ENCODE measurements at places on chromosomes 16 and 17. TPM values are rescaled to one million over a fixed set of nuclear protein-coding genes. Genes with fewer than 3 reads are reported as not detected.

The HOXB3 gene
- polyA plus RNA-seq, result 30.8 TPM

The DBNDD1 gene
- polyA plus RNA-seq, result 9.5 TPM

The MSLN gene
- polyA plus RNA-seq, result 62.0 TPM

The PRSS27 gene
- polyA plus RNA-seq, result 1.3 TPM

The HOXB4 gene
- 5.9 TPM for polyA plus RNA-seq

The TAT gene
- polyA plus RNA-seq, result 0.22 TPM

The GNGT2 gene
- 4.2 TPM for polyA plus RNA-seq

The ZNF385C gene
- polyA plus RNA-seq, result 1.4 TPM

DNA sequence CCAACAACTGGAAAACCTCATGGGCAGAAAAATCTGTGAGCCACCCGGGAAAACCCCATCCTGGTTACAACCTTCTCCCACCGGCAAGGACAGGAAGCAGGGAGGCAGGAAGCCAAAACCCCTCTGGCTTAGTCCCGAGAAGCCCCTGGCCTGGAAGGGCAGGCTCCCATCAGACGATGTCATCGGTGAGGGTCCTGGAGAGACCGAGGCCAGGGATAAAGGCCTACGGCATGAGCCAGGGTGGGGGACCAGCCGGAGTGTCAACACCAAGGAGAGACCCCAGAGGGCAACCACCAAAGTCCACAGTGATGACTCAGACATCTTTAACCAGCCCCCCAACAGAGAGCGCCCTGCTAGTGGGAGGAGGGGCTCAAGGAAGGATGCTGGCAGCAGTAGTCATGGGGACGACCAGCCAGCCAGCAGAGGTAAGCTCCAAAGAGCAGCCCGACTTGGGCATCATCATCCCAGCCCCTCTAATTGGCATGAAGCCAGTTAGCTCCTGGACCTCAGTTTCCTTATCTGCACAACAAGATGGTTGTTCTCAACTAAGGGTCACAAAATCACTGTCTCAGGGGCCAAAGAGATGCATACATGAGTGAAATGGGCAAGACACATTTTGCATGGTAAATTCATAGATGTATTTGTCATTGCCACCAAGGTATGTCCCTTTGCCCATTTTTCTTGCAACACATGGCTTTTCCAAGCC, 190.7 kb downstream of the KATNIP start:
- no peak for DNase-seq

DNA sequence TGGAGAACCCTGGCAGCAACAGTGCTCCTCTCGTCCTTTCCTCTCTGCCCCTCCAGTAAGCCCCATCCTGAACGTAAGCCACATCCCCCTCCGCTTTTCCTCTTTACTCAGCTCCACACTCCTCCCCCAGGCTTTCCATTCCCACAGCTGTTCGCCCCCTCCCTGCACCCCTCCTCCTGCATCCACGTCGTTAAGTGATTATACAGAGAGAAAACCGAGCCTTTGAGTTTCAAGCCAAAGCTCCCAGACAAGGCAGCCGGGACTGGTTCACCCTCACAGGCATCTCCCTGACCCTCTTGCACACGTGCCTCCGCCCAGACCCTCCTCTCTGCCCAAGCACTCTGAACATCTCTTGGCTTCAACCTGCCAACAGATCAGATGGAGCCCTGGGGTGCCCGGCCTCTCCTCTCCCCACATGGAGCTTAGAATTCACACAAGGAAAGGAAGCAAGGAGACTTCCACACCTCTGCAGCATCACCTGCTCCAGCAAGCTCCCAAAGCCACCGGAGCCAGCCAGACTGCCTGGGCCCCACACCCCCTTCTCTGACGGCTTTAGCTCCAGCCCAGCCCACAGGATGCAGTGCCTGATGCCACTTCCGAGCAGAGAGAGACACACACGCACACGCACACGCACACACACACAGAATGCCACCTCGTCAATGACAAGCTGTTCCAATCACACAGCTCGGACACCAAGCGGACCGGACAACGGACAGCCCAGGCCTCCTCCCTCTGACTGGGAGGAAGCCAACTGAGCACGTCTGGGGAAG, 99.9 kb upstream of the CCL2 start:
- DNase-seq, result peak; percentile 19

GRCh38 chr17:68368387-68368786, 77.1 kb downstream of the ARSG start:
- no peak for DNase-seq

- DNase-seq, result no peak
Observed at GRCh38 chr16:26969589-26970231, 97.0 kb upstream of the C16orf82 start.

DNA sequence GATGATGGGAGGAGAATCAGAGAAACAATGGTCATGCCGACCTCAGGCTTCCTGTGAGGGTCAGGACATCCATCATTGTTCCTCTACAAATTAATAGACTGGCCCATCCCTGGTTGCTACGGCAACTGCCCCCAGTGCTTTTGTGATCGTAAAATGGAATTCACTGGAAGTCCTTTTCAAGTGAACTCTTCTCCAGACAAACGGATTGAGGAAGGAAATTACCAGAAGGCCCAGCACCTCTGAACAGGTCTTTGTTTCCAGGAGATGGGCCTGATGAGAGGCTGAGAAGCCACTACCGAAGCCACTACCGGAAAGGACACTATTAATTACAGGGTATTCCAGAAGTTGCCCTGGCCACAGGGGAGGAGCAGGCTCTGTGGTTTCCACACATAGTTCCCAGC, 126.0 kb downstream of the MGAT5B start:
- no peak for DNase-seq

DNA sequence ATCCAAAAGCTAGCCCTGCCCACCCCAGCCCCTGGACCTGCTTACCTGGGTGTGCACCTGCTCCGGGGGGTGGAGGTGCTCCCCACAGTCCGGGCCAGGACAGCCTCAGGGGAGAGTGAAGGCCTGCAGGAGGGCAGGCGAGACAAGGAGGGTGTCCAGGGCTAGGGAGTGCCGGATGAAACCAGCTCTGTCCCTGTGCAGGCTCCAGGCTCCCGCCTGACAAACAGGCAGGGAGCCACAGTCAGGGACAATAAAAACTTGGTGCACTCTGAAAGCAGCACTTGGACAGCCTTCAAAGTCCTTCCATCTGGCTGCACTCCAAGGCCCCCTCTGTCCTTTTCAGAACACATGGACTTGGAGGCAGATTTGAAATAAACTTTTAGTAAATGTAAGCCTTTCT, 3.9 kb downstream of the PAQR4 start:
- no peak for DNase-seq

DNA sequence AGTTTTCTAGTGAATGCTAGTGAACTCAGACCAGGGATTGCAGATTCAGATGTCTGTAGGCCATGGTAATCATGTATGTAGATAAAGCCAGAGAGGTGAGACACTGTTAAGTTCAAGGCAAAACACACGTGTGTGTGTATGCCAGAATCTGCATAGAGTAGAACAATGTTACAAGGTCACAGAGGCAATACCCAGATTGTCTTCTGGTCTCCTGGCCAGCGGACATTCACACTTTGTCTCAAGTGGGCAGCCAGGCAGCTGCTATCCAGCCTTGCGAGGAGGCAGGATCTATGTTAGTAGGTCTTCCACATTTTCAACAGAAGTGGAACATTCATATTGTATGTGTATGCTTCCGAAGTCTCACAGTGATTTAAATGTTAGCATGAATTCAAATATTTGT, 244.4 kb downstream of the FTO start:
- no peak for DNase-seq

- DNase-seq, result no peak
Observed at GRCh38 chr17:69538795-69539194, 124.3 kb downstream of the MAP2K6 start.

DNA sequence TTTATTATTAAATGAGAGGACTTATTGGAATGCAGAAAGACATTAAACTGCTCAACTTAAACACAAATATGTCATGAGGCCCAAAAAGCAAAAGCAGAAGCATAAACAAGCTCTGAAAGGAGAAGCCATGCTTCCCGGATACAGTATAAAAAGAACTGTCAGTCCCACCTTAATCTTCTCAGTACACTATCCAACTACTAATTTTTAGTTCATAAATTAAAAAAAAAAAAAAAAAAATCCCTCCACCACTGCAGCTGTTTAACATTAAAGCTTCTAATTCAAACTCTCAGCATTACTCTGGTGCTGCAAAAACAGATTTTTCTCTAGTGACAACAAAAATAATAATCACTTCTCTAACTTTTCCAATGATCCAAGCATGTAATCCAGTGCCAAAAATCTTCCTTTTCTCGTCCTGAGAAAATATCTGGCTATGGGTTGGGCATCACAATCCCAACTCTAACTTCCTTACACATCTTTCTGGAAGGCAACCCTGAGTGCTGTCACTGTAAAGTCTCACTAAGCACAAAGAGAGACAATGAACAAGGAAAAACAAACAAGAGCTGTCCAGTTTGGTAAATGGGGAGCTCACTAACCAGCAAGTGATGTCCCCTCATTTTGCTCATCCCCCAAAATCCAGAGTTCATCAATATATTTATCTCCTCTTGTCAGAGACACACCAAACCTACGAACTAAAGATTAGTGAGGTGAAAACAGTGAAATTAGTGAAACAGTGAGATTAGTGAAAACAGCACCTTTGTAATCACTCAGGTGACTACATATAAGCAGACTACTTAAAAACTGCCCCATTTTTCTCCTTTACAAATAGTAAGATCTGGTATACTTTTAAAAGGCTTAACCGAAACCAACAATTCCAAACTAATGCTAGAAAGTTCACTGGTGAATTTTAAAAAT, 5.5 kb downstream of the USP32 start:
- DNase-seq, result no peak

DNA sequence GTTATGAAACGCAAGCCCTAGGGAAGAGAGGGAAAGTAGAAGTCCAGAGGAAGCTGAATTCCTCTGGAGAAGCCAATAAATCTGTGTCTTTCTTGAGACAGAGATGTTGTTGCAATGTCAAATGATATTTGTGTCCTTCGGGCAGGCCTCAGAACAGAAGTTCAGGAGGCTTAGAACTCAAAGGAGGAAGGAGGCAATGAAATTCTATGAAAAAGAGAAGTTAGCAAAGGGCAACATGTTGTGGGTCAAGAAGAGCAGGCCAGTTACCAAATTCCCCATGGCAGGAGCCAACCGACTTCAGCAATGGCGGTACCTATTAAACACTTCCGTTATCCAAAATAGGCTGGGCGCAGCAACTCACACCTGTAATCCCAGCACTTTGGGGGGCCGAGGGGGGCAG, 109.0 kb upstream of the DHX40 start:
- no peak for DNase-seq

DNA sequence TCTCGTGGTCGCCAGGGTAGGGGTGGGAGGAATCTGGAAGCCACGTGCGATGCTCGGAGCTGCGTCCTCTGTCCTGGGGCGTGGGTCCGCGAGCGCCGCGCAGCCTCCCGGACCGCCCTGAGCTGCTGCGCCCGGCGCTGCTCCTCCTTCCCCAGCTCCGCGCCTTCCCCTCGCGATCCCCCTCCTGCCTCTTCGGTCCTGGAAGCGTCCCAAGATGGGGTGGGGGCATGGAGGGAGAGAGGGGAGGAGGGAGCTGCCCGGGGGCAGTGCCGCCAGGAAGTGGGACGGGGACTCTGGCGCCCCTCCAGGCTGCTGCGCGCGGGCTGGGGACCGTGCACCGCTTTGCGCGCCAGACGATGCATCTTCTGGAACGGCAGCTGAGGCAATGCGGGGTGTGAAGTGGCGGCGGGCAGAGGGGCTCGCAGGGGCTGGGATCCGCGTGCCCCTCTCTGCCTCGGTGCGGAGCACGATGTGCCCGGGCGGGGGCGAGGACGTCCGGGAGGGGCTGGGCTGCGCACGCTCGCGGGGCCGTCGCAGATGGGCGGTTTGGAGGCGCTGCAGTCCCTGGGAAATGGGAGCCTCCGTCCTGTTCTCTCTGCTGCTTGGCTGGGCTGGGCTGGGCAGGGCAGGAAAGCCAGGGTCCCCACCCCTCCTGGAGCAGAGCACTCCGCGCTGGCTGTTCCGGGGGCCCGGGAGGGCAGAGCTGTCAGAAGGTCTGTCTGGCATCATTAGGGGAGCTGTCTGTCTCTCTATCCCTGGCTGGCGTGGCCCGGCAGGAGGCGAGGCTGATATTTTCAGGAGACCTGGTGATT, 388.0 kb downstream of the SEC14L1 start:
- no peak for DNase-seq

- no peak for DNase-seq
Observed at GRCh38 chr16:56320056-56320455, 105.3 kb downstream of the AMFR start.

GRCh38 chr17:33142705-33143299, 150.3 kb downstream of the ASIC2 start:
- peak; percentile 9 for DNase-seq

DNA sequence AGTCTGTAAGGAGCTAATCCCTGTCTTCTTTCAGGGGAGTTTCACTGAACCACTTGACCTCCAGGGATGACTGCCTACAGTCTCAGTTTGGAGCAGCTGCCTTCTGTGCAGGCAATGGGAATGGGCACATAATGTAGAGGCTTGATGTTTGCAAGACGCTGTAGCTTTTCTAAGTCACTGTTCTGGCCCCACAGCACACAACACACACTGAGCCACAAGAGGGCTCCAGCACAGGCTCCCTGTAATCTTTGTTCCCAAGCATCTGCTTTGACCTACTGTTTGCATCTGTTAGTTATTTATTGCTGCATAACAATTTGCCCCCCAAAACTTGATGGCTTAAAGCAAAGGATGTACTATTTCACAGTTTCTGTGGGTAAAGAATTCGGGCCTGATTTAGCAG, 419.0 kb upstream of the ASIC2 start:
- DNase-seq, result no peak

- no peak for DNase-seq
Observed at GRCh38 chr16:80517846-80518245, 22.9 kb upstream of the DYNLRB2 start.

GRCh38 chr16:28531777-28532744, 6.7 kb downstream of the NUPR1 start:
- DNase-seq, result peak; percentile 73

- DNase-seq, result no peak
Observed at GRCh38 chr16:11097094-11097786, 152.9 kb downstream of the CLEC16A start.

DNA sequence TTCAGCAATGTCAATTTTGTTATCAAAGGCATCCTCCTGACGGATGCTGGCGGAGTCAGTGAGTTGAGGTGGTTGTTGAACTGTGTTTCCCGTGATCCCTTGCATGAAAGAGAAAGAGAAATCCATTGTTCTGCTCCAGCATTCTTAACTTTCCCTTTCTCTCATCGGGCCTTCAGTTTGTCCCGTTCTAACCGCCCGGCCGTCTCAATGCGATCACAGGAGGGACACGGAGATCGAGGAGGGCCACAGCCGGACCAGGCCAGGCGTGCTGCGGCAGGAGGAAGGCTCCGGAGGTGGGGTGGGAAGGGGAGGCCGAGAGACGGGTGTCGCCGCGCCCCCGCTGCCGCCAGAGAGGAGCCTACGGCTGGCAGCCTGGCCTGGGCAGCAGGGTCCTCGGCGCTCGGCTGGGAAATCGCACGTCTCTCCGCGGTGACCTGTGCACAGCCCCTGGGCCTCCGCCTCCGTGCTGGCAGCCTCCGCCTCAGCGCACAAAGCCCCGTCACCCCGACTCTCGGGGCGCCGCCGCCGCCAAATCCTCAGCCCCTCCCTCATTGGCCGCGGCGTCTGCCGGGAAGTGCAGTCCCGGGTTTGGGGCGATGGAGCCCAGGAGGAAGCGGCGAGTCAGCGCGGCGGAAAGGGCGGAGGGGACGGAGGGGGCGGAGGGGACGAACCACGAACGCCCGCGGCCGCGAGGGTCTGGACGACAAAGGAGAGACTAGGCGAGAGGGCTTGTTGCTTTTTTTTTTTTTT, 38.1 kb downstream of the SOST start:
- peak; percentile 46 for DNase-seq

GRCh38 chr16:8407351-8407750, 183.0 kb downstream of the TMEM114 start:
- DNase-seq, result no peak

Data from large intestine (tissue), 12 donors.